ENCODE measurements at places on chromosomes 5 and 9. TPM values are rescaled to one million over a fixed set of nuclear protein-coding genes. Genes with fewer than 3 reads are reported as not detected.
A peak's percentile ranks its signal among the peaks of the same experiment; 100 is the strongest.

Gene FAM169A
- total RNA-seq, result 7.4 TPM

Gene ERP44
- total RNA-seq, result 14.0 TPM

Gene NDUFS6
- total RNA-seq, result 21.6 TPM

Gene FYB1
- 639 TPM for total RNA-seq

Gene GFPT2
- total RNA-seq, result not detected

Gene THG1L
- 4.5 TPM for total RNA-seq

Gene NMUR2
- not detected for total RNA-seq

Gene SGTB
- total RNA-seq, result 84.3 TPM

Gene TMEM171
- total RNA-seq, result not detected

Gene ZNF622
- total RNA-seq, result 42.0 TPM

Gene C8G
- total RNA-seq, result 1.1 TPM

Gene ADAMTS13
- 0.47 TPM for total RNA-seq

Gene LRRC19
- total RNA-seq, result not detected

DNA sequence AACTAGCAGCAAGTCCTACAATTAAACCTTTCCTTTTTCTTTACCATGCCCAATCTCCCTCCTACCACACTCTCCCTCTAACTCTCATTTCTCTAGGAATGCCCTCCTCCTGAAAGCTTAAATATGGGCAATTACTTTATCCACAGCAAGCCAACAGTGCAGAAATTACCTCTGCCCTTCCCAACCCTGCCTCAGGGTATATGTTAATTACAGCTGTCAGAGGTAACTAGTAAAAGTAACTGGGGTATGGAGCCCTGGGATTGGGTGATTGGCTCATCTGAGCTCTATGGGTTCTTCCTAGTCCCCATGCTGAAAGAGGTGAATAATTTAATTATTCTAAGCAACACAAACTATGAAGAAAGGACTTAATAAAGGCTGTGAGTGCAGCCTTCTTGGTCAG, 478.9 kb upstream of the NMUR2 start:
- no peak for DNase-seq

- DNase-seq, result no peak
Measured at GRCh38 chr5:131525805-131526204, 109.2 kb downstream of the RAPGEF6 start.

GRCh38 chr5:112968411-112969106, 8.0 kb upstream of the DCP2 start:
- DNase-seq, result no peak

DNA sequence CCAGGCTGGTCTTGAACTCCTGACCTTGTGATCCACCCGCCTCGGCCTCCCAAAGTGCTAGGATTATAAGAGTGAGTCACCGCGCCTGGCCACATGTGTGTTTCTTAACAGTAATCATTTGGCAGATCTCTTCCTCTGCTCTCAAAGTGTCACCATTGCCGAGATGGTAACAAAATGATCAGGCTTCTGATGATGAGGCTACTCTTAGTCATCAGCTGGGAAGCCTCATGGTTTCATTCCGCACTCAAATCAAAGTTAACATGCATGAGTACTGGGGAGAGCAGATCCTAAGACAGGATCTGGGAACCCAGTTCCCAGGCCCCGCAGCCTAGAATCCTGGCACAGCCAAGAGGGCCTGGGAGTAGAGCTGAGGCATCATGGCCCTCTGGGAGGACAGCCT, 27.4 kb downstream of the BARHL1 start:
- no peak for DNase-seq

GRCh38 chr5:146860213-146860893, 18.2 kb downstream of the PPP2R2B start:
- no peak for DNase-seq

GRCh38 chr9:37030611-37030939, 3.5 kb downstream of the PAX5 start:
- DNase-seq, result no peak

DNA sequence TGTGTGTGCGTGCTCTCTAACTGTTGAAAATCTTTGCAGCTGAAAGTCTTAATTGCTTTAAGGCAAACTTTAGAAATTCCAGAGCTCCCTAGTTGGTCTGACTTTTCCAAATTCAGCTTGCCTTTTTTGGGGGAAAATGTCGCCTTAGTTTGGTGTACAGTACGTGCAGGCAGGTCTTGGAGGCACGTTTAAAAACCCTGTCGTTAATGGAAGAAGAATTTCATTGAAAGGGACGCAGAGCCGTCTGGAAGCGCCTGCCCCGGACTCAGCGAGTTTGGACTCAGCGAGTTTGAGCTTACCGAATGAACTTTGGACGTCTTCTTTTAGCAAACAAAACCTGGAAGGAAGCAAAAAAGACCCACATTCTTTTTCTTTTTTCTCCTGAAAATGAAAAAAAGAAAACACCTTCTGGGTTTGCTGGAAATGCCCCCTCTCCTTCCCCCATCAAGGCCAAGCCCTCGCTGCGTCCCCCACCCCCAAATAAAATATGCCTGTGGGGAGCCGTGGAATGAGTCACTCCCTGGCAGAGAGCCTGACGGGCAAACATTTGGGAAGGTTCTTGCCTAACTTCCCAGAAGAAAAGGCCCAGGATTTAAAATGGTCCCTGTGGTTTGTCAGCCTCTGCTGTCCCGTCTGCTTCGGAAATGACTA, 1.5 kb downstream of the NEK6 start:
- DNase-seq, result no peak

- no peak for DNase-seq
Measured at GRCh38 chr5:134994560-134995156, 27.0 kb downstream of the CATSPER3 start.

DNA sequence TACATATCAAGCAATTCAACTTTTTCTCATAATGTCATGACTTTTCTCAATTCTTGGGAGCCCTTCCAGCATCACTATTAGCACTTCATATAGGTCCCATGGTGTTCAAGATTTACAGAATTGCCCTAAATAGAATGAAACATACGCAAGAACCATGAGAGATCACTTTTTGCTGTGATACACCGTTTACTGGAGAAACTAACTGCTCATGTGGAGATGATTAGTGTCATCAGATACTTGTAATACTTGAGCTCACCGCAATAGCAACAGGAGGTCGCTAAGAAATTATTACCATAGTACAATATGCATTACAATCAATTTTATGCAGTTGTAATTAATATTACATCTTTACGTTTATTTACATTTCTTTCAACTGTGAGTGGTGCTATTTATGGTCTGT, 4.8 kb upstream of the PCSK5 start:
- DNase-seq, result no peak

DNA sequence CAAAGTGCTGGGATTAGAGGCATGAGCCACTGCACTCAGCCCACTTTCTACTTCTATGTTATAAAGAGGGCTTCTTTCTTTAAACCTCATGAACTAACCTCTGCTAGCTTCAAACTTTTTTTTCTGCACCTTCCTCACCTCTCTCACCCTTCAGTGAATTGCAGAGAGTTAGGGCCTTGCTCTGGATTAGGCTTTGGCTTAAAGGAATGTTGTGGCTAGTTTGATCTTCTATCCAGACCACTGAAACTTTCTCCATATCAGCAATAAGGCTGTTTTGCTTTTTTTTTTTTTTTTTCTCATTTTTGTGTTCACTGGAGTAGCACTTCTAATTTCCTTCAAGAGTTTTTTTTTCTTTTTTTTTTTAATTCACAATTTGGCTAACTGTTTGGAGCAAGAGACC, 216.4 kb upstream of the MAP3K1 start:
- no peak for DNase-seq

DNA sequence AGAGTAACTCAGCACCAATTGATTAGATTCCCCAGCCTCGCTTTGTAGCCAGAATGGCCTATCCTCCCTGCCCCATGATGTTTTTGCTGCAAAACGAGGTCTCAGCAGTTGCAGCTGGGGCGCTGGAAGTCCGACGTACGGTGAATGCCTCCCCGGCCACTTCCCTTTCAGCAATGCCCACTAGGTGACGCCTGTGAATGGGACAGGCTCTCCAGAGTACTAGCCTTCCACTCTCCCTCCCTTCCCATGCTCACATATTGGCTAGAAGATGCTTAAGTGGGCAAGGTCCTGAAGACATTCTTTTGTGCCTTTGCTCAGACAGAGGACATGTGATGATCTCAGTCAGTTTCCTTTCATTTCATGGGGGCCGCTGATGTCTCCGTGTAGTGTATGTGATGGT, 50.8 kb downstream of the DMRT2 start:
- DNase-seq, result no peak

GRCh38 chr5:61299261-61299681, 32.8 kb upstream of the ZSWIM6 start:
- DNase-seq, result no peak

DNA sequence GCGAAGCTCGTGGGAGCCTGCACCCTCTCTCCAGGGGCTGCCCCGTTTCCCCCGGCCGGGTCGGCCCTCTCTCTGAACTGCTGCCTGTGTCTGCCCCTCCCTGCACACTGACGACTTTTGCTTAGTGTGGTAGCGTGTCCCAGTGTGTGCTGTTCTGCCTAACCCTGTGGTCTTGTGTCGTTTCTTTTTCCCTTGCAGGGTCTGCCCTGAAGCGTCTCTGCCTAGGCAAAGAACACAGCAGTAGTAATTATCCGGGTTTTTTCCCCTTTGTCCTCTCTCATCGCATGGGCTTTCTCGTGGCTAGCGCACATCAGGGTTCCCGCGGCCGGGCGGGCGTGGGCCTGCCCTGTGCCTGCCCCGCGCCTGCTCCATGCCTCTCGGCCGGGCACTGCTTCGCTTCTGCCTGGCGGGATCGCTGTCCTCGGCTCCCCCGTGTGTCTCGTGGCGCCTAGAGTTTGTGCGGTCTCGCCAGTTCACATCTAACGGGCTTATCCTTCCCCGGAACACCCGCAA, 122.7 kb downstream of the WNK2 start:
- DNase-seq, result no peak

GRCh38 chr5:90709323-90710155, 150.9 kb downstream of the ADGRV1 start:
- no peak for DNase-seq

- no peak for DNase-seq
Measured at GRCh38 chr9:81499021-81499454, 190.3 kb downstream of the TLE1 start.

GRCh38 chr9:117305454-117305853, 109.4 kb downstream of the ASTN2 start:
- no peak for DNase-seq

GRCh38 chr5:121087560-121087959, 623.5 kb downstream of the PRR16 start:
- no peak for DNase-seq

- no peak for DNase-seq
Measured at GRCh38 chr9:69499407-69499806, 172.8 kb downstream of the APBA1 start.

DNA sequence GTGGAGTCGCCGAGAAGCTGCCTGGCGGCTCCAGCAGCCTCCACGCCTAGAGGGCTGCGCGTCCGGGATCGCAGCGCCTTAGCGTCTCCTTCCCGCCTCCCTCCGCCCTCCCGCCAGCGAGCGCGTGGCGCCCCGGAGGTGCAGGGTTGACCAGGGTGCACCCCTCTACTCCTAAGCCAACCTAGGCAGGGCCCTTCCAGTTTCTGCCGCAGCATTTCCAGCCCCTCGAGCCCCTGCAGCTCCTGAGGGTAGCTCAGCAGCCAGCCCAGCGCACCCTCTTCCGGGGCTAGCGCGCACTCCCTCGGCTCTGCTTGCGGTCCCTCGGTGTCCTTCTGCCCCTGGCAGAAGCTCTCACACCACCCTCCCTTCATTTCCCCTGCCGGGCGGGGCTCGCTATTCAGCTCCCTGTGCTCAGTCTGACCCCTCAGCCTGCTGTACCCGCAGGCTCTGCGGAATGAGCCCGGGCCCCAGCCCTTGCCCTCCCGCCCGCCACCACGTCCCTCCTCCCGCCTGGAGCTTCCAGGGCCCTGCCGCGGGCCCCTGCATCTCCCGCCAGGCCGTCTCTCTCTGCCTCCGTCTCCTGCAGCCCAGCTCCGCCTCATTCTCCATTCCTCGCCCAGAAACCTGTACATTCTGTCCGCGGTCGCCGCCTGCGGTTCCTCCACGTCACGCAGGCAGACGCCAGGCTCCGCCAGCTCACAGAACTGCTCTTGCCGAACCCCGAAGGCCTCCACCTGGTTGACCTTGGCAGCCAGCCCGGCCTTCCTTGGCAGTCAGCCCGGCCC, 61.8 kb downstream of the SPATA31C2 start:
- DNase-seq, result no peak

DNA sequence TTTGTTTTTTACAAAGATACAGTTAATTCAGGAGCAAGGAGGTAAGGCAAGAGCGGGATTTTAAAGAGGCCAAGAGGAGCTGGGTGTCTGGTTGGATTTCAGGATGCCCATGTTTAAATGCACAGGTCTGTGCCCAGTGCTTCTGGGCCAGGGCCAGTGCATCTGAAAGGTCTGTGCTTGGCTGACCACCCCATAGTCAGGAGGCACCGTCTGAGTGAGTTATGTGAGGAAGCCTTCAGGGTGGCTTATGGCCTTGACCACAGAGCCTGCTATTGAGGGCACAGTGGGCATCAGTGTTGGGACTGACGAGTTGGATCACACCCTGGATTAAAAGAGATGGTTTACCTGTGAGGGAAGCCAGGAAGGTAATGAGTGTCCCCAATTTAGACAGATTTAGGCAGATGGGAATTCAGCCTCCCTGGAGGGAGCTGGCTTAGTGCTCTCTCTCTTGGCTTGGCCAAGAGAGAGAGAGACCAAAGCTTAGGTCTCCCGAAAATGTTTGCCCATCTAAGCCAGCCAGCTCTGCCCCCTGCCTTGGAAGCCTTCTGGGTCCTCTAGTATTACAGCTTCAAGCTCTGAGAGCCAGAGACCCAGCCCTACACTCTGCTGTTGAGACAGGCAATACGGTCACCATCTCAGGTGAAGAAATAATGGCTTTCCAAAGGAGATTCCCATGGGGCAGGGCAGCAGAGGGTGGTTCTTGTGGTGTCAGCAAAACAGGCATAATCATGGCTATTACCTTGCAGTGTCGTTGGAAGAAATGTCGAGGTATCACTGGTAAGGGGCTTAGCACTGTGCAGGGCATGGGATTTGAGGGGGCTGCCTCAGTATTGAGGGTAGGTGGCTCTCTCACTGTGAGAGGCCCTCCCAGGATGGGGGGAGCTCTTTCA, 68.6 kb downstream of the RGS3 start:
- DNase-seq, result no peak

GRCh38 chr5:131994090-131994489, 17.4 kb downstream of the ACSL6 start:
- DNase-seq, result no peak

DNA sequence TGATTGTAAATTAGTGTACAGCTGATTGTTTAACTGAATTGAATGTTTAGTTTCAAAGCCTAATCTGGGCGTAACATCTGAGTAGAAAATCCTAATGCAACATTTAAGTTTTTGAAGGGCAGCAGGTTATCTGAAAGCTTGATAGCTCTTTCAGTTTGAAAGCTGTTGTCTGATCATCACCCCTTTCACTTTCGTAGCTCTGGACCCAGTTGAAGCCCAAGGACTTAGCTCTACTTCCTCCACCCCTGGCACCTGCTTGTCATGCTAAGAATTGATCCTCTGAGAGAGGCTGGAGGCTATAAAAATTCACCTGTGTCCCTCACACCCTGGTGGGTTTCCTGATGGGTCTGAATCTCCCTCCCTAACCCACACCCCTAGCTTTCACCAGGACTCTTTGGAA, 86.0 kb downstream of the ZFAND5 start:
- DNase-seq, result peak; percentile 27

GRCh38 chr5:139263536-139263935, 30.0 kb upstream of the MATR3 start:
- no peak for DNase-seq
